ENCODE measurements at places on chromosomes 5 and 9.

- DNase-seq, result no peak
Measured at GRCh38 chr9:12204512-12204911, 488.7 kb upstream of the TYRP1 start.

DNA sequence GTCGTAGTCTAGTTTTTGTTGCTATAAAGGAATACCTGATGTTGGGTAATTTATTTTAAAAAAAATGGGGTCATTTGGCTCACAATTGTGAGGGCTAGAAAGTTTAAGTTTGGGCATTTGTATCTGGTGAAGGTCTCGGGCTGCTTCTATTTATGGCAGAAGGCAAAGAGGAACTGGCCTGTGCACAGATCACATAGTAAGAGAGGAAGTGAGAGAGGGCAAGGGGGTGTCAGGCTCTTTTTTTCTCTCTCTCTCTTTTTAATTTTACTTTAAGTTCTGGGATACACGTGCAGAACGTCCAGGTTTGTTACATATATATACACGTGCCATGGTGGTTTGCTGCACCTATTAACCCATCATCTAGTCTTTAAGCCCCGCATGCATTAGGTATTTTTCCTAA lies 453.3 kb downstream of the DIRAS2 start:
- DNase-seq, result no peak

- DNase-seq, result peak; percentile 90
Measured at GRCh38 chr5:14397717-14398116, 183.9 kb upstream of the OTULINL start.

DNA sequence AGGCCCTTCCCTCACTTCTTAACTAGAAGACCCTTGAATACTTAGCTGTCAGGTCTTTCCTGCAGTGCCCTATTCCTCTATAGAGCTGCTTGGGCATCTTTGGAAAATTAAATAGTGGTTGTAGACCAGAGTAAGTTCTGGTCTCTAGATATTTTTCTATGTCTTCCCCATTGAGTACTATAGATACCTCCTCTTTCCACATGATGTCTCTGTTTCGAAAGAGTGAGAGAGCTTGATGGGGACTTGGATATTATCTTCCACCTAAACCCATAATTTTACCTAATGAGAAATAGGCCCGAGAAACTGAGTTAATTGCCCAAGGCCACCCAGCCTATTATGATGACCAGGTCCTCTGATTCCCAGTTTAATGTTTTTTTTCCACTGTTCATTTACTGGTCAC lies 40.2 kb downstream of the SPEF2 start:
- no peak for DNase-seq

DNA sequence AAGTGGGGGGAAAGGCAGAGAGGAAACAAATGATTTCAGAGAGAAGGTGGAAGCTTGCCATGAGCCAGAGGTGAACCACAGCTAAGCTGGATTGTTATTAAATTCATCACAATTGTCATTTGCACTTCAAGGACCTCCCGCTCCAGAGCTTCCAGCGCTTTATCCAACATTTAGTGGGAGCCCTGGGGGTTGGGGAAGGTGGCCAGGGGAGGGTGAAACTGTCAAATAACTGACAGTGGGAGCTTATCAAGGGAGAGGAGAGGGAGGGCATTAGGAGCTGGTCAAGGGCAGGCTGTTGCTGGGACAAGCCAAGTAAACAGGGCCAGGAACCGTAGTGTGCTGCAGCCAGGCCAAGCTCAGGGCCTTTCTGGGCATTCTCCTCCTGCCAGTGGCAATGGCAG lies 71.5 kb downstream of the SIL1 start:
- no peak for DNase-seq
